ENCODE measurements at places on chromosomes 5 and 9.
A peak's percentile ranks its signal among the peaks of the same experiment; 100 is the strongest.

GRCh38 chr9:130991778-130992681 lies 16.9 kb upstream of the LAMC3 start:
- DNase-seq = no peak

GRCh38 chr5:116130471-116130870 lies 45.6 kb downstream of the COMMD10 start:
- DNase-seq = no peak

GRCh38 chr9:130053504-130054324 lies at the start of gene GPR107:
TSS of gene GPR107 (plus strand) at chr9:130053906. CDS start at chr9:130053933, 27 bp downstream.
- peak; percentile 59 for DNase-seq

- DNase-seq = no peak
These were observed 68.2 kb downstream of the TLE1 start for GRCh38 chr9:81621118-81621517.

- no peak for DNase-seq
These were observed 55.9 kb downstream of the SECISBP2 start for GRCh38 chr9:89374176-89374575.

- no peak for DNase-seq
These were observed 43.0 kb upstream of the FCN1 start for GRCh38 chr9:134960701-134961181.

- DNase-seq = no peak
These were observed 2059.1 kb upstream of the CDH6 start for GRCh38 chr5:29134418-29134817.

DNA sequence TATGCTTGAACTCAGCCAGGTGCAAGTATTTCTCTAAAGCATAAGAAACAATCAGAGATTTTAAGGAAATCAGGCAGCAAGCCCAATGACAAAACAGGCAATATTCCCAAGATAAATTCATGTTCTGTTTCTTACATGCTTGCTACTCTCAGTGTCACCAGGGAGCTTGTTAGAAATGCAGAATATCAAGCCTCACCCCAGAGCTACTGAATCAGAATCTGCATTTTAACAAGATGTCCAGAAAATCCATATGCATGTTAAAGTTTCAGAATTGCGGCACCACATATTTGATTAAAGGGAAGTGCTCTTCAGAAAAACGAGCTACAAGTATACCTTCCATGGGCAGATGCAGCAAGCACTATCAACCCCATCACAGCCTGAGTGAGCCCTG lies 54.4 kb downstream of the MFAP3 start:
- DNase-seq = no peak

GRCh38 chr5:22852807-22853660 lies at the start of gene CDH12:
TSS of gene CDH12 (minus strand) at chr5:22853344.
- no peak for DNase-seq

- no peak for DNase-seq
These were observed 46.2 kb upstream of the PWWP2A start for GRCh38 chr5:160165137-160166068.

DNA sequence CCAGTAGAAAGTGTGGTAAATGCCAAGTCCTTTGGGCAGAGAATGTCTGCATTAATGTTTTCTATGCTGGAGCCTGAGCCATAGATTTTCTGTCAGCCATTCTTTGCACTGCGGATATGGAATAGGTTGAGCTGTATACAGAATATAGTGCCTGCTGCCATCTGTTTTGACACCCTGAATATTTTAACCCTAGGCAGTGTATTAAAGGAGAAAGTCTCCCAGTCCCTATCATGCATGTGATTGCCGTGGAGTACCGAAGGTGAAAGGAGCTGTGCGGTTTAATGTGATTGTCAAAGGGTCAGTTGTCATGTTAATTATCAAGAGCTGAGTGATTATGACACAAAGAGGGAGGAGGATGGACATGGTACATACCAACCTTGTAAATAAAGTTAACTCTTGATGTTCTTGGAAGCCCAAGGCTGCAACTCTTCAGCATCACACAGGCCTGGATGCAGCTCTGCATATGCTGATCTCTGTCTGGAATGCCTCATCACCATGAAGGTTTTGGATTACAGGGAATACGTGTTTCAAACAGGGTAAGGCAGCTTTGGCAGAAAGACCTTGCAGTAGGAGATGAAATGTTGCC lies 247.1 kb upstream of the ELAVL2 start:
- DNase-seq = no peak

- DNase-seq = no peak
These were observed 16.8 kb upstream of the DMXL1 start for GRCh38 chr5:119054101-119054500.

- DNase-seq = no peak
These were observed 1.7 kb downstream of the FKBP15 start for GRCh38 chr9:113219186-113219936.

DNA sequence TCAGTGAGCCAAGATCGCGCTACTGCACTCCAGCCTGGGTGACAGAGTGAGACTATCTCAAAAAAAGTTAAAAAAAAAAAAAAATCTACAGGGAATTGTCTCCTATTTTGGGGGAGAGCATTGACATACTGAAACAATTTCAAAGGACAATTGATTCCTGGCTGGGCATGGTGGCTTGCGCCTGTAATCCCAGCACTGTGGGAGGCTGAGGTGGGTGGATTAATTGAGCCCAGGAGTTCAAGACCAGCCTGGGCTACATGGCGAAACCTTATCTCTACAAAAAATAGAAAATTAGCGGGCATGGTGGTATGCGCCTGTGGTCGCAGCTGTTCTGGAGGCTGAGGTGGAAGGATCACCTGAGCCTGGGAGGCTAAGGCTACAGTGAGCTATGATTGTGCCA lies 30.6 kb downstream of the GPR107 start:
- DNase-seq = no peak

DNA sequence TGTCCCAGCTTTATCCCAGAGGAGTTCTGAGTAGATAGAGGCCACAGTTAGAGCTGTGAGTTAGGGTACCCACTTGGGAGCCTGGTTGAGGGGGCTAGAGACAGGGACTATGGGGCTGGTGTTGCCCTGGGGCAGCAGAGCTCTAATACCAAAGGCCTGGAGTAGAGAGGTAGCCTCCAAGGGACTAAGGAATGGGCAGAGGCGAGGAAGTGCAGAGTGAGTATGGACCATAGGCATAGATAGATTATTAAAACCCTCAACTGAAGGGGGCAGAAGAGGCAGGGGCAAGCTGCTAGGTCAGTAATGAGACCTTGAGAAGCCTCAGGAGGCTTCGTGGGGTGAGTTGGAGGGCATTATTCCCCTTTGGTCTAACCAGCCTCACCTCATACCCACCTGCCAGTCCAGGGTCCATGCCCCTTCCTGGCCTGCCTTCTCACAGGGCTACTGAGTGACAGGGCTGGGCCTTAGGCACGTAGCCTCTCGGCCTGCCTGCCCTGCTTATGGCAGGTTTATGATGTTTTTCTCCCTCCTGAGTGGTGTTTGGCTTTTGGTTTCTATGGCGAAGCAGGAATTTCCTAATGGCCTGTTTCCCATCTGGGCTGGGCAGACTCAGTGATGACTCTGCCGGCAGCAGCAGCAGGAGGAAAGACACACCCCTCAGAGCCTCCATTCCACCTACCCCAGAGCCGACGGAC lies 8.0 kb downstream of the PDLIM4 start:
- no peak for DNase-seq

DNA sequence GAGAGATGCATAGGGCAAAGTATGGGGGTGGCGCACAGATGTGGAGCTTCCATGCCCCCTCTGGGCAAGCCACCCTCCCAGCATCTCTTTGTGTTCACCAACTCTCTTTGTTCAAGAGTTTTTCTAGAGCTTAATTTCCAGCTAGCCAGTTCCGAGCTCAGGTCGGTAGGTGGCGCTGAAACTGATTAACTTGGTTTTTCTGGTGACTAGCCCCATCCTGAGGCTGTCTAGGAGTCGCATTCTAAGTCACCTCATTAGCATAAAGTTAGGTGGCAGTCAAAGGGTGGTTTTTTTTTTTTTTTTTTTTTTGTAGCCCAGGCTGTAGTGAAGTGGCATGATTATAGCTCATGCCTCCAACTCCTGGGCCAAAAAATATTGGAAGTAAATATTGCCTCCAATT lies 476.4 kb downstream of the KDM4C start:
- DNase-seq = no peak

- DNase-seq = peak; percentile 29
These were observed 49.4 kb downstream of the MEF2C start for GRCh38 chr5:88833371-88834130.

DNA sequence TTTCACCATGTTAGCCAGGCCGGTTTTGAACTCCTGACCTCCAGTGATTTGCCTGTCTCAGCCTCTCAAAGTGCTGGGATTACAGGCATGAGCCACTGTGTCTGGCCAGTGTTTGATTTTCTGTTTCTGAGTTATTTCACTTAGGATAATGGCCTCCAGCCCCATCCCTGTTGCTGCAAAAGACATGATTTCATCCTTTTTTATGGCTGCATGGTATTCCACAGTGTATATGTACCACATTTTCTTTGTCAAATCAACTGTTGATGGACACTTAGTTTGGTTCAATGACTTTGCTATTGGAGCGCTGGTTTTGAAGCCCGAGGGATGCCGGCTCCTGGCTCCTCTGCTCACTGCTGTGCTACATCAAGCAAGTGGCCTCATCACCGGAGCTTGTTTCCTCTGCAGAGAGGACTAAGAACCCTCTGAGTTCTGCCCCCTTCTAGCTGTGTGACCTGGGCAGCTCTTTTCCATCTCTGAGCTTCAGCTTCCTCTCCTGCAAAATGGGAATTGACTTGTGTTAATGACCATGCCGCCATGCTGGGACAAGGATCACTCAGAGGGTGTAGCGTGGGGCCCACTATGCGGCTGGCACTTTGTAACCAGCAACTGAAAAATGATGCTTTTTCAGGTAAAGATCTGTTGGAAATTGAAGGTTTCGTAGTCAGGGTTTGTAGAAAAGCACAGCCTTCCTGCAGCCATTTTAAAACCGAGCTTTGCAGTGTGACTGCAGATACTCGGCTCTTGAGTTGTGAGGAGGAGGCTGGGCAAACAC lies 4.6 kb upstream of the NEURL1B start:
- no peak for DNase-seq

- no peak for DNase-seq
These were observed 3.0 kb downstream of the HARS2 start for GRCh38 chr5:140694276-140694675.

DNA sequence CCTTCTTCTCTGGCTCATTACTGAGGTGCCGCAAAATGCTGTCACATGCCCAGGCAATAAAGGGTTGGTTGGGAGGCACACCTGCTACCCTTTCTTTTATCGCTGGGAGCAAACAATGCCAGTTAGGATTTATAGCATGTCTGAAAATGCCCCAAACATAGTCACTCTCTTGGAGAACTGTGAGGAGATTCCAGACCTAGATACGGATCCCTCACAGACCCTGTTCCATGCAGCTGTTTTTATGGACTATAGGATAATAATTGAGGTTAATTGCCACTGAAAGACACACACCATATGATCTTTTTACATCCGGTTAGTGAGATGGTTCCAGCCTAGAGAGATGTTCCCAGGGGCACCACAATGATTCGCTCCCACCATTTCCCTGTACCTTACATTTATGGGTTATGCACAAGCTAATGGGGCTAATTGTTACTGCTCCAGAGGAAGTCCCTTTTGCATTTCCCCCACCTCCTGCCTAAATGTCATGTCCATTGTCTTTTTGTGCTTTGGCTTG lies 318.1 kb downstream of the PIK3R1 start:
- DNase-seq = no peak

DNA sequence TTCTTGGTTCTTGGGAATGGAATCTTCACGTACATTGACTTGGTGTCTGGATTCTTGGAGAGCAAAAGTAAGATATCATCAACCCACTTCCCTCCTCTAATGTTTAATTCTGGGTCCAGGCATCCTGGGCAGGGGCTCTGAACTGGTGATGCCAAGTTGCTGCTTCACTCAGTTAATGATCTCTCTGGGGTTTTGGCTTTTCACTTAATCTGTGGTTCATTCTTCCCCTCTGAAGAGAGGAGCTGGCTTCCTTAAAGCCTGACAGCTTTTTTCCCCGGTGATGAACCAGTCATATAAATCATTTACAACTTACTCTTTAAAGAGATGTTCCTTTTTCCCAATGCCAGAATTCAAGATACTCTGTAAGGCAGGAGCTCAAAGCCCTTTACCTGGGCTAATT lies 65.9 kb downstream of the ARHGAP26 start:
- DNase-seq = no peak

GRCh38 chr5:150506571-150507473 lies 1.1 kb upstream of the NDST1 start:
- no peak for DNase-seq

GRCh38 chr9:114845373-114845772 lies 39.5 kb upstream of the TNFSF15 start:
- no peak for DNase-seq

- no peak for DNase-seq
These were observed 3.6 kb downstream of the GDNF start for GRCh38 chr5:37836235-37836591.

DNA sequence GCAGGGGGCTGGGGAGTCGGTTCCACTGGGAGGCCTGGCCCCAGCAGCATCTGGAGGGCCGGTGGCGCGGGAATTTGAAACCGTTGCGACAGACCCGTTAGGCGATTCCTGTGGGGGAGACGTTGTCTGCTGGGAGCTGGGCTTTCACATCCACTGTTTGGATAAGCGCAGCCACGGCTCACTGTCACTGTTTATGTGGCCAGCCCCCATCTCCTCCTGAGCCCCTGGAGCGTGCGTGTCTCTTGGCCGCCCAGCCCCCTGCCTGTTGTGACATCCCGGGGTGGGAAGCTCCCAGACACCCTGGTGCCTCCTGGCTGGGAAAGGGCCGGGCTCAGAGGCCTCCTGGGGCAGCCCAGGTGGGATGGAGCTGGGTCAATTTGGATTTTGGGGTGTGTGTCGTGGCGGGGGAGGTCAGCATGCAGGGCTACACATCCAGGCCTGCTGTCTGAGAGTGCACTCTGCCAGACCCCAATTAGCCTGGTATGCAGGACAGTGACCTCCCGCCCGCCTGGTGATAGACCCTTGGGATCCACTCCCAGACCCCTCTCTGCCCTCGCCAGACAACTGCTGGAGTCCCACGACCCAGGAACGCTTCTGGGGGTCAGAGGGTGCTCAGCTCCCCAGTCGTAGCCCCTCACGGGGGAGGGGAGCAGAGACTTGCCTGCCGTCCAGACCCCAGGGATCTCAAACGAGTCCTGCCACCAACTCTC lies 62.0 kb upstream of the RNU6ATAC start:
- DNase-seq = no peak

DNA sequence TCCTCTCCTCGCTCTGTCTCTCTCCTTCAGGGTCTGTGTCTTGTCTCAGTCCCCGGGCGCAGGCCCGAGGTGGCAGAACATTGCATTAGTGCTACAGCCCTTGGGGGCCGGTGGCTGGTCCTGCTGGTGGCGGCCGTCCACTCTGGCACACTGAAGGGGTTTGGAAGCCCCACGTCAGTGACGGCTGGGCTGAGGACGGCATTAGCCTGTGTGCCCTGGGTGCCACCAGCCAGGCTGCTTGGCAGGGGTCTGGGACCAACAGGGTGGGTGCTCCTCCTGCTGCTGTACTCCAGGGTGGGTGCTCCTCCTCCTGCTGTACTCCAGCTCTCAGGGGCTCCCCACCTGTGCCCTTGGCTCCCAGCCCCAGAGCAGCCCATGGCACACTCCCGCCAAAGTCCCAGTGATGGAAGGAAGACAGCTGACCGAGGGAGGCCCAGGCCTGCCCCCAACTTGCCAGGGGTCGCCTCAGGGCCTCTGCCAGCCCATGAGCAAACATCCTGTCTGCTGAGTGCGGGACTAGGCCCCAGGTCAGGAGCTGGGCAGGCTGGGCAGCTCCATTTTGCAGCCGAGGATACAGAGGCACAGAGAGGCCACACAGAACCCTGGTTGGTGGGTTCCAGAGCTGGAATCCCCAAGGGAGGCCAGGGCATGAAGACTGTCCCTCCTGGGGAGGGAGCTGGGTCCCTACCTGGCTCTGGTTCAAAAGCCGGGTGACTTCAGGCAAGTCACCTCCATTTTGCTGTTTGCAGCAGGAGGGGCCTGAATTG lies 27.3 kb downstream of the SARDH start:
- DNase-seq = no peak

GRCh38 chr5:36180556-36181350 lies 28.8 kb downstream of the SKP2 start:
- no peak for DNase-seq

GRCh38 chr5:138660051-138660572 lies 84.9 kb upstream of the HSPA9 start:
- DNase-seq = no peak

Measured in activated naive CD8-positive, alpha-beta T cell treated with anti-CD3 and anti-CD28 coated beads, Interleukin-2, amount 50 U/mL, for 16 hours (primary cell).